ENCODE measurements at places on chromosomes 12 and 14. TPM values are rescaled to one million over a fixed set of nuclear protein-coding genes. Genes with fewer than 3 reads are reported as not detected.

Gene PLA2G1B
- not detected for total RNA-seq

DNA sequence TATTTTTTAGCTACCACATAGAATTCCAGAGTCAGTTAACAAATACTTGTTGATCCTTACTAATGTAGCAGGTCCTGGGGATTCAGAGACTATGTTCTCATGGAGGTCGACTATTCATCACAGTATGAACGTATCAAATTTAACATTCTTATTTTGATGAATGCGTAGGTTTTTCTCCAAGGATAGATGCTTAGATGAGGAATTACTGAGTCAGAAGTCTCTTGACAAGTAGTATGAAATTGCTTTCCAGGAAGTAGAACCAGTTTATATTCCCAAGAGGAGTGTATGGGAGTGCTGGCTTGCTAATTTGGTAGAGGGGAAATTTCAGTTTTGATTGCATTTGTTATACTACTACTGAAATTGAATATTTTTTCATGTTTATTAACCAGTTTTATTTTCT, 42.8 kb upstream of the CRADD start:
- peak; percentile 43 for DNase-seq

Gene PGF
- 19.8 TPM for total RNA-seq

DNA sequence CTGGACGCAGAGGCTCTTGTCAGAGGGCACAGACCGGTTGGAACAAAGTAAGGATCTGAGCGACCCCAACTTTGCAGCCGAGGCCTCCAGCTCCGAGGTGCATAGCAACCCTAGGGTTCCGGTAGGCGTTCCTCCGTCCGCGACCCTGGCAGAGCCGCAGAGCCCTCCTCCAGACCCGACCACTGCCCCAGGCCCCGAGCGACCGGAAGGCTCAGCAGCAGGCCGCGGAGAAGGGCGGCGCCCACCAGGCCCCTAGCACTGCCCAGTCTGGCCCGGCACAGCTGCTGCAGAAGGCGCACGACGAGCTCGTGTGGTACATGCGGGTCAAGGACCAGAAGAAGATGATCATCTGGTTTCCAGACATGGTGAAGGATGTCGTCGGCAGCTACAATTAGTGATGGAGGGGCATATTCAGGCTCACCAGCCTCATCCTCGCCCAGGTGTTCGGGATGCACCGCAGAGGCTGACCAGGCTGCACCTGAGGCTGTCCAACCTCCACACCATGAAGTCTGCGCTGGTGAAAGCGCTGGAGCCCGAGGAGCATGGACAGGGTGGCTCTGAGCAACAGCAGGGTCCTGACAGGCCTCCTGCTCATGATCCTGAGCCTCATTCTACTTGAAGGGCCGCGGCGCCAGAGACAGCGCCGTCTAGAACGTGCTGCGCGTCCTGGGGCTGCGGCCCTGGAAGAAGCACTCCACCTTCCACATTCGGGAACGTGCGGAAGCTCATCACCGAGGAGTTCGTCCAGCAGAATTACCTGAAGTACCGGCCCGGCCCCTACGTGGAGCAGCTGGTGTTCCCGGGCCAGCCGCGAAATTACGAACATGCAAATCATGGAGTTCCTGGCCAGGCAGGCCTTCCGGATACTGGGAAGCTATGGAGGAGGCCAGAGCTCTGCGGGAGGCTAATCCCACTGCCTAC, 24.5 kb downstream of the CAPS2 start:
- DNase-seq = no peak

DNA sequence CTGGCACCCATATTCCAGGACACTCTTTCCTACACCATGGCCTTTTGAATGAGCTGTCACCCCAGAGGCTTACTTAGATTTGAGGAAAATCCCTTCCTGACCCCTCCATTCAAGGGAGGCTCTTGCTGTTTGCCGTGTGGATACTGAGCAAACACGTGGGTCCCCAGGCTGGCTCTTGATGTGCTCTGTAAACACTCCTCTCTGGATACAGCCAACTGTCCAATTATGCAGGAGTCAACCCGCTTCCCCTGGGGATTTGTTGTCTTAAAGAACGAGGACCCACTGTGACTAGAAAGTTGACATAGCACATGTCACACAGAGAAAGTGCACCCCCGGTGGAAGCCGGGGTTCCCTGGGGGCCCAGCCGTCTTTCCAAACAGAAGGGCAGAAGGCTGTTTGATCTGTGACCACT, 75.8 kb upstream of the CEP83 start:
- DNase-seq = no peak

Gene ING4
- total RNA-seq = 53.8 TPM

Gene SMIM41
- not detected for total RNA-seq

DNA sequence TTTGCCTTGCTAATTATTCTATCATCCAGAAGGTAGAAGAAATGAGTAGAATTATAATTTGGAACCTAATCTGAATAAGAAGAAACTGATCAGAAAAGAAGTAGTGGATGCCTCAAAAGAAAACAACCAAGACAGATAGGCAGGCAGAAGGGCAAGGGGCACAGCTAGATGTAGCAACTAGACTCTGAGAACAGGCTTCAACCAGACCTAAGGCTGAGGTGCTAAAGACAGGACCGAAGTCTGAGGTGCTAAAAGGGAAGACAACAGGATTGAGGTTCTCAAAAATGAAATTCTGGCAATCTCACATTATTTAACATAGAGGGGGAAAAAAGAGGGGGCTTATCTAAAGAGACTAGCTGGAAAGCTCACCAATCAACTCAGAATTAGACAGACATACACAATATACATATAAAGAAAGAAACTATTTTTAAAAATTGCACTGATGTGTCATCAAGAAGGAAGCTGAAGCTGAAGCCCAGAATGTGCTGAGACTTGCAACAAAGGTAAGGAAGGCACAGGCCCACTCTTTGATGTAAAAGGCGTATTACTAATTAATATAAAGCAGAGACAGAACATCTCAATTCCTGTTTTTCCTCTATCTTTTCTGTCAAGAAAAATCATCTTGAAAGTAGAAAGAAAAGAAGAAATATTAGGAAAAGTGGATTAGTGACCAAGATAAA, 43.8 kb upstream of the CSRNP2 start:
- DNase-seq = no peak

Gene GPR65
- 0.05 TPM for total RNA-seq

DNA sequence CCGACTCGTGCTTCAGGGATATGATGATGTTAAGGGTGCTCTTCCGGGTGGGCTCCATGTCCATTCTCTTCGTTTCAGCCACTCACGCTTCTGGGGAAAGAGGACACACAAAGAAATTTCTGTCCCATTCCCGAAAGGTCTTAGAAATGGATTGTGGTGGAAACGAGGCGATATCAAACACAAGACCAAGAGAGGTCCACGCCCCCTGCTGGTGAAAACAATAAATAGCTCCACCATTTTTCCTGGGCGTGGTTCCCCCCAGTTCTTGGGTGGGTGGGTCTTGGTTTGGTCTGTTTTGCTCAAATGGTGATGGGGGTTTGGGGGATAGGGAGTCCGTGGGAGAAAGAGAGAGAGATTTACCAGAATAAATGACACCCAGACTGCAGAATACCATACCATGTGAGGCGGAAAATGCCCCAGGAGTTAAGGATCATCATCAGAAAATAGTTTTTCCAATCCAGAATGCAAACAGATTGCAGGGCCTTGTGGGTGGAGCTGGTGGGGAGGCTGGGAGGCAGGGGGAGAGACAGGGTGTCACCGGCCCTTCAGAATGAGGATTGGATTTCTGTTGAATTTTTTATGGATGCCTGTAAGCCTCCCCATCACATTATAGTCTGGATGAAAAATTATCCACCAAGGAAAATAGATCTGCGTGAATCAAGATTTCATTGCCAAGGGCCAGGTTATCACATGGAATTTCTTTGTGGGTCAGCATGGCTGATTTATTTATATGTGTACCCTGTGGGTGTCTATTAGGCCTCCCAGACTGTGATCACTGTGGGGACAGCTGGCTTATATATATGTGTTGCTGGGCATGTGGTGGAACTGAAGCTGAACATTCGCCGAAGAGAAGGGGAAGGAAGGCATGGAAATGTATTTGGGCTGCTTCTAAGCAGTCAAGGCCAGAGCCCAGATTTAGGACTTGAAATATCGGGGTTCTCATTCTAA, 55.8 kb downstream of the SRRM4 start:
- DNase-seq = peak; percentile 0

- DNase-seq = no peak
Observed at GRCh38 chr12:42208574-42208973, 29.5 kb downstream of the YAF2 start.

- peak; percentile 90 for DNase-seq
Observed at GRCh38 chr12:121795034-121795968, 1.8 kb upstream of the RHOF start.

DNA sequence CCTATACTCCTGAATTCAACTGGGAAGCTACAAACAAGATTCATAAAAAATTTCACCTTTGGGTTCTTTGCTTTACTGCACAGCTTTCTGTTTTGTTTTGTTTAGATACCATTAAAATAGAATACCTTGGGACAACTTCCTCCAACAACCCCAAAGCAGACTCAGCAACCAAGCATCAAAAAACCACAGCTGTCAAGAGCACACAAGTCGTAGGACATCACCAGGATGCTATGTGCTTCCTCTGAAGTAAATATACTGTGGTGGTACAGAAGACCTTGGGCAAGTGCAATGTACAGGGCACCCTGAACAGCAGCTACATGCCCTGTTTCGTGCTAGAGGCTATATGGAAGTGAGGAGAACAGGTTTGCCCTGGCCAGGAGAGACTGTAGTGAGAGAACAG, 359.3 kb downstream of the BCL11B start:
- DNase-seq = no peak

- DNase-seq = no peak
Observed at GRCh38 chr14:33840797-33841196, 110.1 kb downstream of the EGLN3 start.

DNA sequence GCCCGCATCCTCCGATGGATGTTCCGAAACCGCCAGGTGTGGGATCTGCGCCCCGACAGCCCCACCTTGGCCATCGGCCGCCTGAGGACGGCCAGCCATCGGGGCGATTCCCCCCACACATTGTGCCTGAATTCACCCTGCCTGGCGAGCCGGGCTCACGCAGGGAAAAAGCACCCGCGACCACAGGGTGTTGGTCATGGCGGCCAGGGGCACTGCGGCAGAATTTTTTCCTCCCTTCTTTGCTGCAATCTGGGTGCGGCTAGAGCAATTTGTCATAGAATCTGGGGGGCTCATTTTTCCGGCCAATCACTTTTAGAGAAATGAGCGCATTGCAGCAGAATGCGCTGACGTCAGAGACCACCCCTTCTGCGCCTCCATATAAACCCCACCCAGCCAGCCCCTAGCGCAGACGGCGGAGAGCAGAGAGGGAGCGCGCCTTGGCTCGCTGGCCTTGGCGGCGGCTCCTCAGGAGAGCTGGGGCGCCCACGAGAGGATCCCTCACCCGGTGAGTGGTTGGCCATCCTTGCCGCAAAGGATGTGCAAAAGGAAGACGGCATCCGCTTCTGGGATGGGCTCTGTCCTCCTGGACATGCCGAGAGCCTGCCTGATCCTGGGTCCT, at the start of gene MEG3:
MEG3 (plus strand) TSS at position 406 of the 619 bp plus-strand sequence.
- peak; percentile 69 for DNase-seq

DNA sequence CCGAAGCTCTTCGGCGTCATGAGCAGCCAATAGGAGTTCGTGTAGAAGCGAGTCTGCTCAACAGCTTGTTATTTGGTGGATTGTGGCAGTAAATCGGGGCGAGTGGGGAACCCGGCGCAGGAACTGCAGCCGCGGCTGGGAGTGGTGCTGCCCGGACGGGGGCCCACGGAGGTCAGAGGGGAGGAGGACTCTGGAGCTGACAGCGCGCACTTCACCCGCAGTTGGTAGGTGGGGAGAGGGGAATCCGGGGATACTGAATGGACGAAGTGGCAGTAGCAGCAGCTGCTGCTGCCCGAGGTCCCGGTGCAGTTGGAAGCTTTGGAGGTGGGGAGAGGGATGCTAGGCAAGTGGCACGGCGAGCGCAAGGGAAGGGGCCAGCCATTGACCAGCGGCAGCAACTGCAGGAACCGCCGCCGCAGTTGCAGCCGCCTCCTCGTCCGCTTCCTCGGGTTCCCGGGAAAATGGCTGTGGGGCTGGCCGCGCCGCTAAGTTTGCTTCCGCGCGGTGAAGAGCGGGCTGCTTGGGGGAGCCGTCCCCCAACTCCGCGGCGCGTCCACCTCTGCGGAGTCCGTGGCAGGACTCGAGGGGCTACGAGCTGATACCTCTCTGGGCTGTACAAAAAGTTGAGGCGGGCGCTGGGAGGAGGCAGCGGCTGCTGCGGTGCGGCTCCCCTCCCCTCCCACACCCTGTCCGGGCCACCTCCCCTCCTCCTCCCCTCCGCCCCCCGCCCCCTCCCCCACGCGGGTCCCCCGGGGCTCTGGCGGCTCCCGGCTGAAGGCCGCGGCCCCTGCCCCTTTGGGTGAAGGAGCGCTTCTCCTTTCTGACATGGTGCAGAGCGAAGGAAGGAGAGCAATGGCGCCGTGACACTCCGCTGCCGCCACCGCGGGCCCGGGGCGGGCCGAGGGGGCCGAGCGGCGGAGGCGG, at the start of gene ARID4A:
ARID4A (plus strand) TSS at position 79 of the 924 bp plus-strand sequence. CDS start 1,300 bp downstream, outside the sequence.
- peak; percentile 23 for DNase-seq

DNA sequence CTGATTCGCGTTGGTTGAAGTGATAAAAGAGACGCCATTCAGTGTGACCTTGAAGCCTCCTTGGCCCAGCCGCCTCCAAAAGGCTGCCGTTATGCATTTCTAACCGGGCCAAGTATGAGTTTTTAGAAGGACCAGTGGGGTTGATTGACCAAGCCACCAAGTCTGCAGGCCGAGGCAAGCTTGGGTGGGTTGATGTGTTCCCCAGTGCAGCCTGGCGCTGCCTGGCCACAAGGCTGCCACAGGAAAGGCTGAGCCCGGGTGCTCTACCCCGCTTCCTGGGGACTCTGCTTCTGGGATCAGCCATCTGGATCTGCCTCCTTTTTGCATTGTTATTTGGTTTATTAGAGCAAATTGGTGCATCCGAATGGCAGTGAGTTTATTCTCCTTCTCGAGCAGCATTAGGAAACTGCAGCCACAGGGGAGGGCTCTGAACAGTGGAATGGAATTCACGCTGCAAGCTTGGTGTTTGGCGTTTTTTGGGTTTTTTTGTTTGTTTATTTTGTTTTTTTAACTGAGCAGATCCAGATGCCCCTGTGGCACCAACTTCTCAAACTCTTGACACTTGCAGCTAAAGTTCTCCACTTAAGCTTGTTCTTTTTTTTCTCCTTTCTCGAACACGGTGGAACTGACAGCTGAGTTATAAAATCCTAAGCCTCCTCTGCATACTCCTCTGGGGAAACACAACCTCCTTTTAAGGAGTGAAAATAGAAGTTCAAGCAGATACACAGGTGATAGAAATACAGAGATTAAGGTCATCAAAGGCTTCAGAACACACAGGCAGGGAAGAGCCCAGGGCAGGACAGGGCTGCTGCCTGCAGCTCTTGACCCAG, 145.4 kb upstream of the FKBP4 start:
- DNase-seq = no peak

DNA sequence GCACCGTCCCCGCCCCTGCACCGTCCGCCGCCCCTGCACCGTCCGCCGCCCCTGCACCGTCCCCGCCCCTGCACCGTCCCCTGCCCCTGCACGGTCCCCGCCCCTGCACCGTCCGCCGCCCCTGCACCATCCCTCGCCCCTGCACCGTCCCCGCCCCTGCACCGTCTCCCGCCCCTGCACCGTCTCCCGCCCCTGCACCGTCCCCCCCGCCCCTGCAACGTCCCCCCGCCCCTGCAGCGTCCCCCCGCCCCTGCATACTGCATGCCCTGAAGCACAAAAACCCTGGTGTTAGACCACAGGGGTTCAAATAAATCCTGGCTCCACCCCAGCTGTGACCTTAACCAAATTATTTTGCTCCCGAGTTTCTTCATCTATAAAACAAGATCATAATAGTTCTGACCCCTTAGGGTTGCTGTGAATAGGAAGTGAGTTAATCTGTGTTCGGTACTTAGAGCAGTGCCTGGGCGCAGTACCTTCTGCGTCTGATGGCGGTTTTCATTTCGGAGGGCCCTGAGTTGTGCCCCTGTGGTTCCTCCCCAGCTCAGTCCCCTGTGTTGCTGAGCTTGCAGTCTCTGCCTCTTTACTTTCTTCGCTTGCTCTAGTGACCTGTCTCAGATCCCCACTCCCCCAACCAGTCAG, 38.1 kb downstream of the ESRRB start:
- DNase-seq = no peak

Measured in myocyte (in vitro differentiated cells).